ENCODE measurements at places on chromosomes 13 and 19. TPM values are rescaled to one million over a fixed set of nuclear protein-coding genes. Genes with fewer than 3 reads are reported as not detected.
A peak's percentile ranks its signal among the peaks of the same experiment; 100 is the strongest.

- DNase-seq = no peak
Measured at GRCh38 chr13:50078895-50079654, 63.8 kb downstream of the KCNRG start.

The SLITRK5 gene
- under 0.01 TPM for total RNA-seq

- peak; percentile 34 for DNase-seq
Measured at GRCh38 chr13:23701636-23702035, 131.4 kb downstream of the TNFRSF19 start.

DNA sequence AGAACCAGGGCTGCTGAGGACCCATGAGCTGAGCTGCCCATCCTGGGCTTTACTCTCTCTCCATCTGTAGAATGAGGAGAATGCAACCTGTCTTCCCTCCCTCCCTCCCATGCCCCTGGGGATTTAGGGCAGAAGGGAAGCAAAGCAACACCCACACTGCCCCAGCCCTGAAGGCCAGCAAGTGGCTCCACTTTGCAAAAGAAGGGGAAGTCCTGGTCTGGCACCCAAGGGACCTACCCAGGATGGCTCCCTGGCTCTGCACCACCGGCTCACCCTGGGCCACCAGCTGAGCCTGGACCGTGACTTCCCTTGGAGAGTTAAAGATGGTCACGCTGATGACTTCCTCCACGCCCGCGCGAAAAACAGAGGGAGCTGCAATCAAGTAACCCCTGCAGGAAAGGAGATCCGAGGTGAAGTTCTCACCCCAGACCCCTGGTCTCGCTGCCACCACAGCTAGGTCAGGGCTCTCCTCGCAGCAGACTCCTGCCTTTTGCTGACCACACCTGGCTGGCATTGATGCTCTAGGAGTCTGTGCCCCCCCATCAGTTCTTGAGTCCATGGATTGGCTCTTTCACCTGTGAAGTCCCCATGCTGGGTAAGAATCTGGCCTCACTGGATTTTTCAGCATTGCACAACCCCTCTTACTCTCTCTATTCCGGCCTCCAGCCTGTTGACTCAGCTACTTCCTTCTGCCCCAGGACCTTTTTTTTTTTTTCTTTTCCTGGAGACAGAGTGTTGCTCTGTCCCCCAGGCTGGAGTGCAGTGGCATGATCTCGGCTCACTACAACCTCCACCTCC lies 4.6 kb downstream of the CPAMD8 start:
- peak; percentile 24 for DNase-seq

DNA sequence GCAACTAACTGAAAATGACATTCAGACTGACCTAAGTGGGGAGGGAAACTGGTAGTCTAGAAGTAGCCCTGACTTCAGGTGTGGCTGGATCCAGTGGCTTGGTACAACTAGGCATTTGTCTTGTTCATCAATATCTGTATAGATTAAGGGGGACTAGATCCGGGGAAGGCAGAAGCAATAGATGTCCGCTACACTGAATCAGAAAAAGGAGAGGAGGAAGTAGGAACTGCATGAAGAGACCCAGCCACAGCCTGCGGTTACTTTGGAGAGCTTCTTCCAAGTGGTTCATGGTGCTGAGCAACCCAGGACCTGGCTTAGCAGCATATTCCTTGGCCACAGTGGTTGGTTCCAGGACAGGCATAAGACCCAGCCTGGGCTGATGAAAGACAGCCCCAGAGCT lies 9.9 kb upstream of the PRODH2 start:
- no peak for DNase-seq

DNA sequence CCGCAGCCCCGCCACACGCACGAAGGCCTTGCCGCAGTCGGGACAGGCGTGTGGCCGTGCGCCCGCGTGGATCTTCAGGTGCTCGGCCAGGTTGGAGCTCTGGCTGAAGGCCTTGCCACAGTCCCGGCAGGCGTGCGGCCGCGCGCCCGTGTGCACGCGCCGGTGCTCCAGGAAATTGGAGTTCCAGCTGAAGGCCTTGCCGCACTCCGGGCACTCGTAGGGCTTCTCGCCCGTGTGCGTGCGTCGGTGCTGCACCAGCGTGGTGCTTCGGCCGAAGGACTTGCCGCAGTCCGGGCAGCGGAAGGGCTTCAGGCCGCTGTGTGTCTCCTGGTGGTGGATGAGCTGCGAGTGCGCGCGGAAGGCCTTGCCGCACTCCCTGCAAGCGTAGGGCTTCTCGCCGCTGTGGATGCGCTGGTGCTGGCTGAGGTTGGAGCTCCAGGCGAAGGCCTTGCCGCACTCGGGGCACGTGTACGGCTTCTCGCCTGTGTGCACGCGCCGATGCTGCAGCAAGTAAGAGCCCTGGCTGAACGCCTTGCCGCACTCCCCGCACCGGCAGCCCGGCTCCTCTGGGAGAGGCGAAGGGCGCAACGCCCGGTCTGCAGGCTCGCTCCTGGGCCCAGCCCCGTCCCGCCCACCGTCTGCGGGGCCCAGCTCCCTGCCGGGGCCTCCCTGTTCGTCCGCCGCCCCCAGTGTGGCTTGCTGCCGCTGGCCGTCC lies 3.6 kb upstream of the A1BG start:
- DNase-seq = peak; percentile 26

GRCh38 chr19:17843908-17844490 lies 3.8 kb downstream of the JAK3 start:
- DNase-seq = no peak

- DNase-seq = no peak
Measured at GRCh38 chr13:29383476-29383875, 212.0 kb downstream of the SLC7A1 start.

The CA11 gene
- 3.8 TPM for total RNA-seq

The NLRP7 gene
- not detected for total RNA-seq

The CAPS gene
- 1.6 TPM for total RNA-seq

DNA sequence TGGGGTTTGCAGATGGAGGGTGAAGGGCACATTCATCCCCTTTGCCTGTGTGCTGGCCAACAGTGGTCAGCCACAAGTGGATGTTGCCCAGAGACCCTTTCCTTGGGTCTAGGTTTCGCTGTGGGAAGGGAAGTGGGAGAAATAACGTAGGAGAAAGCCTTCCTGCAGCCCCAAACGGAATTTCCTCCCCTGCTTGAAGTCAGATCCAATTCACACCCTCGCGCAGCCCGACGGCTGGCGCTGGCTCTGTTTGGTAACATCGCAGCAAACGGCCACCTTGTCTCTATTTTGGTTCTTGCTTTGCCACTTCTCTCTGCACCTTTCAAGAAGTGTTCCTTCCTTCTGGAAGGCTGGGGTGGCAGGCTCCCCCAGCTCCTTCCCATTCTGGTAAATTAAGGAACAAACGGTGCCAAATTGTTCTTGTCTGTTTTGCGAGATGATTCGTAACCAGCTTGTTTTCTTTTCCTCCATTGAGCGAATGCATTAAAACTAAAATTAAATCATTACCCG lies 45.4 kb downstream of the CHST8 start:
- no peak for DNase-seq

The NLRP4 gene
- total RNA-seq = not detected

- no peak for DNase-seq
Measured at GRCh38 chr19:6221878-6222746, 57.7 kb downstream of the MLLT1 start.

DNA sequence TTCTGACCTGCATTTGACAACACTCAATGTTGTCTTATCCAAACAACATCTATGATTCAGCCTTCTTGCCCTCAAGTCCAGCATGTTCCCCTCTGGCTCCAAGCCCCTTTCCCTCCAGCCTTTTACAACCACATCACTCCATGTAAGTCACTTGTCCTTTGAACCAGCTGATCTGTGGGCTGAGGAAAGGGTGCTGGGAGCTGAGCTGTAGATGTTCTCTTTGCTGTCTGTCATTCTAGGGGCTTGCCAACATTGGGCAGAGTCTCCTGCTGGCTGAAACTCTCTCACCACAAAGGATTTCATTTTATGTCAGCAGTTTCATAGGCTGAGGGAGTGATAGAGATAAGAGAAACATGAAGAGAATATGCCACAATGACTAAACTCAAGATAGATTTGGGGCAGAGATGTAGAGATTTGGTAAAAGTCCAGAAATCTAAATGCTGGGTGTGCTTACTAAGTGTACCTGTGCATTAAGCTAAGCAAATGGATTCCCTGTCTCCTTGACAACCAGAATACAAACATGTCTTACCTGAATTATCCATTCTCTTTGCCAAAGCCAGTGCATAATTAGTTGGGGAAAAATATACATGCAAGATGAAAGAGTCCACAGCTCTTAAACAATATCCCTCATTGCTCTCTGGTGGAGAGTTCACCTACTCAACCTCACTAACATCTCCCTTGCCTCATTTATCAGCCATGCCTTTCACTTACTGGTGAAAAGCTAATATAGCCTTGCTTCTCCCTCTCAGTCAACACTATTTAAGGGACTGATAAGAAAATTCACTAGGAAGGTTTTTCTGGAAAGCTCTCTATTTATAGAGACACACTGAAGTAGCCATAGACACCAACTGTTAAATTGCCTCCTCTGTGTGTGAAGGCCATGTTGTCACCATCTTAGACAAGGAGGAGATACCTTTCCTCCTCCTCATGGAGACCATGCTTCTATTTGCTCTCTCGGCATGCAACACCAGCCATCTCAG lies 175.5 kb upstream of the SERP2 start:
- peak; percentile 76 for DNase-seq

The SHISA7 gene
- total RNA-seq = 0.12 TPM

- DNase-seq = no peak
Measured at GRCh38 chr19:47492137-47492533, 8.1 kb upstream of the KPTN start.

- peak; percentile 1 for DNase-seq
Measured at GRCh38 chr13:62119739-62120700, 704.4 kb upstream of the PCDH20 start.

The MYBPC2 gene
- total RNA-seq = 0.10 TPM

The ZNF793 gene
- 0.24 TPM for total RNA-seq

The MIR17HG gene
- total RNA-seq = 3.9 TPM

- DNase-seq = no peak
Measured at GRCh38 chr13:29136341-29136740, 316.2 kb downstream of the MTUS2 start.

GRCh38 chr13:38577048-38577447 lies 109.8 kb upstream of the FREM2 start:
- DNase-seq = peak; percentile 2

DNA sequence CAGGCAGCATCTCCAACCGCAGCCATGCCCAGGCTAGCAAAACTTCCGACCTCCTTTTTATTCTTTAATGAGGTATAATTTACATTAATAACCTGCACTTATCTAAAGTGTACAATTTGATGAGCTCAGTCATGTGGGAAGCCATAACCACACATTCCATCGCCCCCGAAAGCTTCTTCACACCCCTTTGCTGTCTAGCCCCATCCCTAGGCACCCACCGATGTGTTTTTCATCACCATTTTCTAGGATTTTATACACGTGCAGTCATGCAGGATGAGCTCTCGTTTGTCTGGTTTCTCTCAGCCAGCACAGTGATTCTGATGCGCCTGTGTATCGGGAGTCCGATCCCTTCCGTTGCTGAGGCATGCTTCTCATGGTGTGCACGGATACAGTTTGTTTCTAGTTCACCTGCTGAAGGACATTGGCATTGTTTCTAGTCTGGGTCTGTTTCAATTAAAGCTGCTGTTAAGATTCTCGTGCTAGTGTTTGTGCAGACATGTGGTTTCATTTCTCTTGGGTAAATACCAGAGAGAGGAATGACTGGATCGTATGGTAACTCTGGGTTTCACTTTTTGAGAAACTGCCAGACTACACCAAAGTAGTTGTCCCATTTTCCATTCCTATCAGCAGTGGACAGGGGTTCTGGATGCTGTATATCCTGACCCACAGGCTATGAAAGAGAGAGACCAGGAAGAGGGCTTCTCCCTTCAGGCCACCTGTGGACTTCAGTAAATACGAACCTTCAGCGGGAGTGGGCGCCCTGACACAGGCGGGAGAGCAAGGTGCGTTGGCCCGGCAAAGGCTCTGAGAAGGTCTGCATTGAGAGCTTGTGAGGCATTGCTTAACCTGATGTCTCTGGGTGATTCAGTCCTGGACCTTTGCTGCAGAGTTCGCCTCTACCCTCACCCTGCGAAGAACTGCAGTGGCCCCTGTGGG lies 4.9 kb downstream of the AP1M1 start:
- DNase-seq = no peak

DNA sequence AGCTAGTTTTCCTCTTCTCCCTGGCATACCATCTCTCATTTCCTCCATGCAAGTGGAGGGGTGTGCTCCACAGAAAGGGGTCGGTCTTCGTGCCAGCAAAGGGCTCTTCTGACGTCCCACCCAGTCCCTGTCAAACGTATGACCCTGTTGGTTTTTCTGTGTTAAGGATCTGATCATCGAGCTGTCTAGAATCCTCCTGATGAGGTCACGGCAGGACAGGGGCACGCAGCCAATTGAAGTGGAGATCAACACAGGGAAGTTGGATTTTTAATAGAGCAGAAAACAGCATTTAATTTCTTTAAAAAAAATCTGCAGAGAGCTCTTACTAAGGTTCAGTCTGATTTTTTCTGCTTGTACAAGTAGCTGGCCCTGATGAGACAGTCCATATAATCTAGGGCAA lies 339.4 kb downstream of the TEX29 start:
- DNase-seq = no peak

The CD70 gene
- 1.2 TPM for total RNA-seq

DNA sequence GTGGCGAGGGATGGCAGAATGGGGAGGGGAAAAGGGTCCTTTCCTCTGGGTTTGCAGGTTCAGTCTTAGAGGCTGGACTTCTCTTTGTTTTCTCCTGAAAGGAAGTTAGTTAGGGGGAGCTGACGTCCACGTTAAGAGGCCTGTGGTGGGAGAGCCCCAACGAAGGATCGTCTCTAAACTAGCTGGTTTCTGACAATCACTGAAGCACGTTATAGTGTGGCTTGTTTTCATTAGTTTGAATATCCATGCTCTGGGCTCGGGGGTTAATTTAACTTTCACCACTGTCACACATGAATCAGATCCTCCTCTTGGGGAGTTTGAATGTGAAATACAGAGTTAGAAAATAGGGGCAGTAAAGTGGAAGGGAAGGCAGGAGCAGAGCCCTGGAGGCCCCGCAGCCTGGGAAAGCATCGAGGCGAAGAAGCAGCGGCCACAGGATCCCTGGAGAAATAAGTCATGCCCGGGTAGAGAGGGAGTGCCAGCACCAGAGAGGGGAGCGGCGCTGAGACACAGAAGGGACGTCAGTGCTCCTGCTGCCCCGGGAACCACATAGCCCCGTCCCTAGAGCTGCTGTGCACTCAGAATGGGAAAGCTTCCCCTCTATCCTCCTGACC lies 31.1 kb upstream of the AMER2 start:
- no peak for DNase-seq

The MBD3L3 gene
- not detected for total RNA-seq

The CALR3 gene
- not detected for total RNA-seq

GRCh38 chr19:39111593-39112199 lies 13.9 kb upstream of the PAK4 start:
- DNase-seq = peak; percentile 12

DNA sequence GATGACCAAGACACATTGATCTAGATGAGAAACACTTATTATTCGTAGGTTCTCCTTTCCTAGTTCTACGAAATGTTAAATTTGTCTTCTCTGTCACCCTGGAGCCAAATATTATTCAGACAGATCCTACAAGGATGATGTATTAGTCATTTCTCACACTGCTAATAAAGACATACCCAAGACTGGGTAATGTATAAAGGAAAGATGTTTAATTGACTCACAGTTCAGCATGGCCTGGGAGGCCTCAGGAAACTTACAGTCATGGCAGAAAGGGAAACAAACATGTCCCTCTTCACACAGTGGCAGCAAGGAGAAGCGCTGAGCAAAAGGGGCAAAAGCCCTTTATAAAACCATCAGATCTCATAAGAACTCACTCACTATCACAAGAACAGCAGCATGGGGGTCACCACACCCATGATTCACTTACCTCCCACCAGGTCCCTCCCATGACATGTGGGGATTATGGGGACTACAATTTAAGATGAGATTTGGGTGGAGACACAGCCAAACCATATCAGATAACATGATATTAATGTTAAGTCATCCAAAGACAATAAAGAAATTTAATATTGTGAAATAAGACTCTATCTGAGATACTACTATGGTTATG lies 1248.8 kb upstream of the SLC10A2 start:
- DNase-seq = no peak

The AKAP8L gene
- 31.6 TPM for total RNA-seq
